Caki2 (cell line): ENCODE measurements at places on chromosomes 16 and 17.
A peak's percentile ranks its signal among the peaks of the same experiment; 100 is the strongest.

- DNase-seq = no peak
Measured at GRCh38 chr17:31536451-31536850, 145.0 kb downstream of the RAB11FIP4 start.

- DNase-seq = no peak
Measured at GRCh38 chr16:58510097-58510775, 5.1 kb upstream of the SETD6 start.

- no peak for DNase-seq
Measured at GRCh38 chr16:12553191-12553590, 250.5 kb downstream of the CPPED1 start.

GRCh38 chr17:65287040-65287439 is 149.9 kb downstream of the RGS9 start:
- DNase-seq = peak; percentile 12

- DNase-seq = peak; percentile 86
Measured at GRCh38 chr17:11182430-11182829, 58.6 kb upstream of the SHISA6 start.
